ENCODE measurements at places on chromosomes 2 and 18.
A peak's percentile ranks its signal among the peaks of the same experiment; 100 is the strongest.

DNA sequence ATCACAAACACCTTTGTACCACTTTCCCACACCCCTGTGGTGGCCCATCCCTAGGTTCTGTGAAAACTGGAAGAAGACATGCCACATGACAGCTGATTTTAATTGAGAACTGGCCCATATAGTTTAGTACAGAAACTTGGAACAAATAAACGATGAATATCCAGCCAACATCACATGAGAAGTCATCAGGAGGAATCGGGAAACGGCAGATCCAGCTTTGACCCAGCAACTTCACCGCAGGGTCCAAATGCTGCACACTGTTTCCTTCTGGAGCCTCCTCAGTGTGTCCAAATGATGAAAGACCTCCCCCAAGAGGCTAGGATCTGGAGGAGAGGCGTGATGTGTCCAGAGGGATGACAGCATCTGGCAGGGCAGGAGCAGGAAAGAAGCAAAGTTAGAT is 75.5 kb downstream of the COPS8 start:
- DNase-seq = no peak

- no peak for DNase-seq
Observed at GRCh38 chr18:79733135-79733701, 53.6 kb downstream of the CTDP1 start.

DNA sequence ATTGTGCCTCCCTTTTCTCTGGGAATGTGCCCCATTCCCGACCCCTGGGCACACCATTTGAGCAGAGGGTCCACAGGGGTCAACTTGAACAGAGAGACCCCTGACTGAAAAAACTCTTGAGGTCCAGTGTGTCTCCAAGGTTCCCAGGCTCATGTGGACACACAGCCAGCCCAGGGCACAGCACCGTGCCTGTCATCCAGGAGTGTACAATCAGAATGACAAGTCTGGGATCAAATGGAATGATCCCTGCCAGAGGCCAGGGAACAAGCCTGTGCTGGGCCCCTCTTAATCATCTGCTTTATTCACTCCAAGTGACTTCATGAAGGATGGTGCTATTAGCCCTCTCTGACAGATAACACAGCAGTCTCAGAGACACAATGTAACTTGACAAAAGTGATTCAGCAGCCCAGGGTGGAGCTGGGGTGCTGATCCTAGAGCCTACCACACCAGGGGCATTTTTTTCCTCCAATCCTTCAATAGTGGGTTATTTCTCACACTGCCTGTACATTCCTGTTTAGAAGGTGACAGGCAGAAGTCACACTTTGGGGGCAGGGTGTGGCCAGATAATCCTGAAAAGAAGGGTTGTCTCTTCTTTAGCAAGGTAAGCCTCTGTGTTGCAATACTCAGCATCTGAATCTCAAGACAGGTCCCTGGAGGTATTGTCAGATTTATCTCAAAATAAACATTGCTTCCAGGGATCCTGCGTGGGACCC is 84.0 kb upstream of the TMEM200C start:
- no peak for DNase-seq

DNA sequence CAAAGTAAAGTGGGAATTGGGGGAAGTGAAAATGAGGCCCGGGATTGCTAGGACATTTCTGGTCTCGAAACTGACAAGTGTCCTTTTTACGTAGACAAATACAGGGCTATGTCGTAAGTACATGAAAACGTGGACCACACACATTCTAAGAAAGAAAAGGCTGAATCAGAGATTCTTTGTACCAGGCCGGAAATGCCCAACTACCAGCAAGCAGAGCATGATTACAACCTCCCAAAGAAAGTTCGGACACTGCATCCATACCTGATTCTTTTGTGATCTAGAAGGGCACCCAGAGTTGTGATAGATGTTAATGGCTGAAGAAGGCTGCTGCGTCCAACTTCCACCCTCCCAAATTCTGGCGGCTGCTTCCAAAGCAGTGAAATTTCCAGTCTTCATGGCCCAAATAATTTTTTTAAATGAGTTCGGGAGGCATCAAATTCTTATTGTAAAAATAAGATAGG is 1.7 kb downstream of the RBMS1 start:
- no peak for DNase-seq

DNA sequence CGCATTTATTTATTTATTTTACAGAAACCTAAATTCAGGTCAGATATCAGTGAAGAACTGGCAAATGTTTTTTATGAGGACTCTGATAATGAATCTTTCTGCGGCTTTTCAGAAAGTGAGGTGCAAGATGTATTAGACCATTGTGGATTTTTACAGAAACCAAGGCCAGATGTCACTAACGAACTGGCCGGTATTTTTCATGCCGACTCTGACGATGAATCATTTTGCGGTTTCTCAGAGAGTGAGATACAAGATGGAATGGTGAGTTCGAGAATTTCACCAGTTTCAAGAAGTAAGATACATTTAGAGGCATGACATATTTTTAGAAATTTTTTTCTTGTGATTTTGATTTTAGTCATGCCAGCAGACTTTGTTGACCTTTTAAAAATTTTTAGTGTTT is 4.6 kb downstream of the CDCA7 start:
- peak; percentile 8 for DNase-seq

- peak; percentile 37 for DNase-seq
Observed at GRCh38 chr18:51196118-51196810, 1.2 kb downstream of the MEX3C start.

DNA sequence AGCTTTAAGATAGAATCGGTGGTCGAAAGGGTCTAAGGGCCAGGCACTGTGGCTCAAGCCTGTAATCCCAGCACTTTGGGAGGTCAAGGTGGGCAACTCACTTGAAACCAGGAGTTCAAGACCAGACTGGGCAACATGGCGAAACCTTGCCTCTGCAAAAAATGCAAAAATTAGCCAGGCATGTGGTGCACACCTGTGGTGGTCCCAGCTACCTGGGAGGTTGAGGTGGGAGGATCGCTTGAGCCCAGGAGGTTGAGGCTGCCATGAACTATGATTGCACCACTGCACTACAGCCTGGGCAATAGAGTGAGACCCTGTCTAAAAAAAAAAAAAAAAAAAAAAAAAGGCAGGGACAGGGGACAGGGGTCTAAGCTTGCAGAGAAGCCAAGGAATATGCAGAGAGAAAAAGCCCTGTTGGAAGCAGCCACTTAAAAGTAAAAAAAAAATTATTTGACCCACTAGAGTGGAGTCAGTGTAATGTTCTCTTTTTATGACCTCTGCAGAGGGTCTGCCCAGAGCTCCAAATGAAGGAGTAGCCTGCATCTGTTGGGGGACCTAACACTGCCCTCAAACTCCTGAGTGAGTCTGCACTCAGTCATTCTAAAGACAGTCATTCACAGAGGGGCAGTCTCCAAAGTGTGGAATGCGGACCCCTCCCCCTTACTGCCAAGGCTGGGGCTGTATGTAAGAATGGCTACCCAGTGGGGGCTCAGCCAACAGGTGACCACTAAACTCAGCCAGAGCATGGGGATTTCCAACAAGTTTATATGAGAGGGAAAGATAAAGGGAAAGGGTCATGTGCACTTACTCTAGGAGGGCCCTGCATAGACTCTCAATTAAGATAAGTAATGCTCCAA is 118.5 kb upstream of the CDCA7 start:
- no peak for DNase-seq

DNA sequence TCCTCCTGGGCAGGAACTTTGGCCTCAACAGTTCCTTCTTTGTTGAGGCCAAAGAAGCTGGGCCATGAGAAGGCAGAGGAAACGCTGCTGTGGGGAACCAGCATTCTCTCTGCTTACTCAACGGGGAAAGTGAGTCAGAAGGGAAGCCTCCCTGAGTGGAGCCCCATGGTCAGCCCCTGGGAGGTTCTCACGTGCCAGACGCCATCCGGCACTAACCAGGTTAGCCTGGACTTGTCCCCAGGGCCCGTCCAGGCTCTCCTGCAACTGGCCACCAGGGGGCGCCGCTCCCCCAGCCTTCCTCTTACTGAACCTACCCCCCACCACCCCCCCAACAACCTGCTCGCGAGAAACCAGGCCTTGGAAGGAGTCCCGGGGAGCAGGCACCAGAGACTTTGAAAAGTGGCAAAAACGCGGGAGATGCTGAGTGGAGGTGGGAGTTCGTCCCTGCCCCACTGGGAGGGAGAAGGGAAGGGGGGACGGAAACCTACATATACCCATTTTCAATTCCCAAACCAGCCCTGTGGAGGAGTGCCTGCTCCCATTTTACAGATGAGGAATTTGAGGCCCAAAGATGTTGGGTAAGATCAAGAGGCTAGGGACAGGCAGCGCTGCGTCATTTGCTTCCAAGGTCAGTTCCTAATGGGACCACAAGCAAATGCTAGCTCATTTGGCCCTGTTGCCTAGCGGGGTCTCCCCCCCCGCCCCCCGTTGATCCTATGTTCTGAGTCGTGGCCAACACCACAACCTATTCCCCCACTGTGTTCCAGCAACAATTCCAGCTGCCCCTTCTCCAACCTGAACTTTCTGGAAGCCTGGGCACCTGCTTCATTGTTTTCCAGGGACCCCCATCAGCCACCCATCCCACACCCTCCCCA is 20.0 kb downstream of the TEX44 start:
- peak; percentile 95 for DNase-seq

- peak; percentile 47 for DNase-seq
Observed at GRCh38 chr2:233418761-233419546, 64.7 kb downstream of the DGKD start.

DNA sequence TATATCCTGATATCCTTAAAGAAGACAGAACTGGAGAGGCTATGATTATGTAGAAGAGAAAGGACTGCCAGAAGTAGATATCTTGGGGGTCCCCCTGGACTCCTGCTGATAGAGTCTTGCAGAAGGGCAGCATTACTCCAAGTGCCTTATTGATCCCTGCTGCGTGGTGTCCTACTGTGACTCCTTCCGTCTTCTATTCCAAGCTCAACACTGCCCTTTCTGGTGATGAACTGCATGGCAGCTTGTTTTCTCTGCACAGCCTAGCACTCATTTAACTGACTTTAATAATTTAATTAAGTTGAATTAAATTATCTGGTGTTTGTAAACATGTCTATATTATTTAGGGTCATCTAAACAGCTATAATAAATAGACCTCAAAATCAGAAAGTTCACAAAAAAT is 194.1 kb upstream of the DSEL start:
- no peak for DNase-seq

DNA sequence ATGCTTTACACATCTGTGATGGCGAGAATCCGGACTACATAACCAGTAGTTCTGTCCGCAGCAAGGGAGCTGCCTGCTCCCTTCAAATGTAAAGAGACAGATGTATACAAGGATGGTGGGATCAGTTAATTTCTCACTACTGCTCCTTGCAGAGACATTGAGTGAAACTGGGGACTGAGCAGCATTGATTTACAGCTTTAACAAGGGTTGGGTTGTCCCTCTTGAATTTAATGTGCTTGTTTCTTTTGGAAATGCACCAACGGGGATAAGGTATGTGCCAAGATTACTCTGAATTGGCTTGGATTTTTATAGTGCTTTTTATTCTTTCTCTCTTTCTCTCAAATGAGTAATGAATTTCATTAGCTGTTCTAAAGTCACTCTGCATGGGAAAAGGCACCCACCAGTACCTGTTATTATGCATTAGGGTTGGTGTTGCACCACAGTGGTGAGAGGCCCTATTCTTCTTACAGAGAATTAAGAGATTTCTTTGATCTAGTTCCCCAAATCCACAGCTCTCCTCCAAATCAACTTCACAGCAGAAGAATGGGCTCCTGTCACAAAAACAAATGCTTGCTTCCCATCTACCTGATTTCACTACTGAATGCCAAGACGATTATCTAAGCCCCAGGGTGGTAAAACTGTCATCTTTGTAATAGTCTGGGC is 107.6 kb downstream of the DOCK10 start:
- no peak for DNase-seq

DNA sequence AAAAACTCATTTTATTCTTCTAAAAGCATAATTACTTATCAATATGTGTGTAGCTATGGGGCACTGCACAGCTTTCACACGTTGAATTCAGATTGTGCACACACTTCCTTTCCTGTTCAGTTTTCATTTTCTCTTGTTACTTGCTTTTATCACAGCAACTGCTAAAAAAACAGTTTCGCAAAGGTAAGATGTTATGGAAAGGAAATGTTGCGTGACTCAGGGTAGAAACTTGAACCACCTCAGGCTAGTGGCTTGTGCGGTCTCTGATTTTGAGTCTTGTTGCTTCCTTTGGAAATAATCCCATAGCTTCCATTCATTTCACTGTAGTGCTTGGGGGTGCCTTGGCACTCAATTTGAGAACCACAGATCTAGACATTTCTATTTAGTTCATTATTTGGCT is 171.9 kb downstream of the FMNL2 start:
- no peak for DNase-seq

GRCh38 chr2:120355780-120356266 is 9.9 kb downstream of the INHBB start:
- no peak for DNase-seq

DNA sequence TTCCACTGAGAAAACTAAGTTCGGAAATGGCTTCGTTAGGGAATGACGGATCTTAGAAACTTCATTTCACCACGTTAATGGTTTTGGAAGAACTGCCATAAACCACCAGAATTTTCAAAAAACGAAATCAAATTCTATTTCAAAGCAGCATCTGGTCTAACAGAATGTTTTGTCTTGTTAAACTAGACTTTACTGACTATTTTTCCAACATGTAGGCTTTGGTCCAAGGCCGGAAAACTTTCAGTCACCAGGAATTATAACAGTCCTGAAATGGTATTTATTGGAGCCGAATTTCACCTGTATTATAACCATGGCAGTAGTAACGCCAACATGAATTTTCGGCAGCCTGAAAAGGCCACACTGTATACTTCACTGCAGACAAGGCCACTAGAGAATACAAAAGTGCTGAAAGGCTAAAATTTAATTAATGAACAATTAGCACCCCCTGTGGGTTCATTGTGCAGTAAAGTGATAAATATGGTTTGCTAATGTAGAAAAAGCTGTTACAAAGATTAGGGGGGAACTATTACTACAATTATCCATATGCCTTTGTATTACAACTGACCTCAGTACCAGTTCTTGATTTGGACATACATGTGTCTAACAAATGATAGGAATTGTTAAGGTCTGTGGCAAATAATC is 116.4 kb downstream of the ZNF521 start:
- DNase-seq = no peak

- DNase-seq = no peak
Observed at GRCh38 chr18:25735459-25735858, 355.0 kb downstream of the SS18 start.

GRCh38 chr2:231613331-231613662 is 20.6 kb downstream of the TEX44 start:
- no peak for DNase-seq

- no peak for DNase-seq
Observed at GRCh38 chr2:81327911-81328310, 1023.4 kb upstream of the LRRTM1 start.

DNA sequence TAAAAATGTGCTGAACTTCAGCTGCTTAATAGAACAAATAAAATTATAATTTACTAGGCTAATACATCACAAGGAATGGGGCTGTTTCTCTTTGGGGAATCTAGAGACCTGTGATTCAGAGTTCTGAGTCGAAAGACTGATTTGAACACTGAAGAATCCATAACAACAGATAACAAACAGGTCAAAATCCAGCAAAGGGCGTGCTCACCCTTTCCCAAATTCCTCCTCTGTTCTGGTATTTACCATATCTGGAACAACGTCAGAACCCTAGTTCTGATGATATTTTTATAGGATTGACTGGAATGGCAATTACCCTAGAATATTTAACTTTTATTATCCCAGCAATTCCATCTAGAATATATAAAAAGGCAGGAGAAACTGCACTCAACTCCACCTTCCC is 66.0 kb upstream of the ITGA6 start:
- DNase-seq = no peak

- no peak for DNase-seq
Observed at GRCh38 chr18:8359076-8359475, 250.2 kb upstream of the RAB12 start.

GRCh38 chr2:94999431-94999883 is 26.1 kb upstream of the MAL start:
- no peak for DNase-seq
